ENCODE measurements at places on chromosomes 4 and X.

DNA sequence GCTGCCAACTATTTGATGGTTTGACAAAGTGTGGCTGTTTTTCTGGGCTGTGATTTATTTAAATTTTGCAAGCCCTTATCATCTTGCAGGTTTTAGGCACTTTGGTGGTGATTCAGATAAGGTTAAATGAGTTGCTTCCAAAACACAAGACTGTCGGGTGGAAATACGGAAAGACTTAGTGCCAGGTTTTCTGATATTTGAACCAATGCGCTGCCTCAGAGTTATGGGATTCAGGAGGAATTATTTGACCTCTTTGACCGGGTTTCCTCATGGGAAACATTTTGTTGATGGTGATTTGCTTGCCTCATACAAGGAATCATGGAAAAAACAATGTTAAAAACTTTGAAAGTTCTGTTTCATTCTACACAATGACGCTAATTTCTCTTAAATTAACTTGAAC, 136.1 kb upstream of the MAP9 start:
- H3K27me3 ChIP-seq: peaks cover 7% of the 10 kb centered on the region
- no peak for DNase-seq
- no peaks in the 10 kb centered on the region for H3K36me3 ChIP-seq
- H3K4me1 ChIP-seq: no peaks in the 10 kb centered on the region
- no peak overlapping the region for H3K4me3 ChIP-seq
- no peak overlapping the region for H3K27ac ChIP-seq

GRCh38 chr4:79294064-79294463, 31.8 kb downstream of the NAA11 start:
- no peak for DNase-seq
- H3K27ac ChIP-seq: no peak overlapping the region
- no peak overlapping the region for H3K4me3 ChIP-seq
- no peaks in the 10 kb centered on the region for H3K4me1 ChIP-seq

- no peak for DNase-seq
- peaks cover 44% of the 10 kb centered on the region for H3K4me1 ChIP-seq
- H3K4me3 ChIP-seq: peak overlapping the region; percentile 76
- H3K36me3 ChIP-seq: peaks cover 57% of the 10 kb centered on the region
Measured at GRCh38 chr4:101871962-101872676, 81.6 kb downstream of the BANK1 start.

- no peaks in the 10 kb centered on the region for H3K36me3 ChIP-seq
- H3K4me1 ChIP-seq: no peaks in the 10 kb centered on the region
- H3K27ac ChIP-seq: no peak overlapping the region
- DNase-seq: no peak
Measured at GRCh38 chr4:182758273-182758672, 158.9 kb downstream of the DCTD start.

GRCh38 chrX:130848763-130849162, 54.2 kb downstream of the ENOX2 start:
- DNase-seq: no peak
- no peaks in the 10 kb centered on the region for H3K27me3 ChIP-seq
- H3K27ac ChIP-seq: no peak overlapping the region

GRCh38 chr4:146976145-146976544, 30.5 kb upstream of the TTC29 start:
- H3K4me3 ChIP-seq: no peak overlapping the region
- H3K36me3 ChIP-seq: no peaks in the 10 kb centered on the region
- no peaks in the 10 kb centered on the region for H3K4me1 ChIP-seq
- H3K27me3 ChIP-seq: peaks cover 17% of the 10 kb centered on the region
- no peak for DNase-seq

- H3K27me3 ChIP-seq: no peaks in the 10 kb centered on the region
- H3K27ac ChIP-seq: no peak overlapping the region
- H3K36me3 ChIP-seq: peaks cover 34% of the 10 kb centered on the region
- no peak for DNase-seq
Measured at GRCh38 chrX:153732401-153732800, 7.7 kb downstream of the ABCD1 start.

- H3K4me3 ChIP-seq: no peak overlapping the region
- H3K27ac ChIP-seq: no peak overlapping the region
- H3K27me3 ChIP-seq: no peaks in the 10 kb centered on the region
- H3K4me1 ChIP-seq: no peaks in the 10 kb centered on the region
- no peak for DNase-seq
Measured at GRCh38 chr4:29805916-29806480, 914.2 kb upstream of the PCDH7 start.

- no peaks in the 10 kb centered on the region for H3K36me3 ChIP-seq
- no peak for DNase-seq
- no peaks in the 10 kb centered on the region for H3K4me1 ChIP-seq
- no peak overlapping the region for H3K27ac ChIP-seq
- H3K27me3 ChIP-seq: peaks cover 10% of the 10 kb centered on the region
- H3K4me3 ChIP-seq: no peak overlapping the region
Measured at GRCh38 chr4:81019006-81019405, 11.5 kb upstream of the BMP3 start.

GRCh38 chr4:23113104-23113503, 420.4 kb downstream of the GBA3 start:
- no peak for DNase-seq
- no peaks in the 10 kb centered on the region for H3K27me3 ChIP-seq
- H3K27ac ChIP-seq: no peak overlapping the region
- no peaks in the 10 kb centered on the region for H3K36me3 ChIP-seq
- H3K4me1 ChIP-seq: no peaks in the 10 kb centered on the region

DNA sequence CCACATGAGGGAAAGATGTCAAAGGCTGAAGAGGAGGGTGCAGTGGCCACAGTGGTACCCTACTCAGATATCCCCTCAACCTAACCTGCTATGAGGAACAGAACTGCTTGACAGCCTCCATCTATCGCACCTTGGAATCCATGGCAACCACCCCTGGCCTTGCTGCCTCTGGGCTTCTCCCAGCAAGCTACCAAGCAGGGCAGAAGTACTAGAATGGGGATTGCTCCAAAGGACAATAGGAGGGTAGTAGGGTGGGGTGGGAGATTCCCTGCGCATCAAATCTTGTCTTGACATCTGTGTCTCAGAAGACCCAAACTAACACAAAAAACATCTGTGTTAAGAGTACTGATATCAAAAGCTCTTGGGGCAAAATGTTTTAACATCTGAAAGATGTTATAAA, 118.2 kb downstream of the FBXW7 start:
- H3K4me1 ChIP-seq: peaks cover 18% of the 10 kb centered on the region
- H3K27ac ChIP-seq: no peak overlapping the region
- no peak overlapping the region for H3K4me3 ChIP-seq
- H3K36me3 ChIP-seq: no peaks in the 10 kb centered on the region

GRCh38 chrX:70754169-70754848, 154.2 kb downstream of the TEX11 start:
- H3K27me3 ChIP-seq: peaks cover 24% of the 10 kb centered on the region
- H3K4me3 ChIP-seq: no peak overlapping the region
- no peaks in the 10 kb centered on the region for H3K4me1 ChIP-seq
- H3K27ac ChIP-seq: no peak overlapping the region
- H3K36me3 ChIP-seq: no peaks in the 10 kb centered on the region

GRCh38 chr4:145498430-145498829, 16.8 kb downstream of the SMAD1 start:
- H3K27me3 ChIP-seq: peaks cover 23% of the 10 kb centered on the region
- H3K27ac ChIP-seq: no peak overlapping the region
- no peaks in the 10 kb centered on the region for H3K36me3 ChIP-seq
- H3K4me3 ChIP-seq: no peak overlapping the region

- no peaks in the 10 kb centered on the region for H3K4me1 ChIP-seq
- no peaks in the 10 kb centered on the region for H3K27me3 ChIP-seq
- no peak overlapping the region for H3K4me3 ChIP-seq
- H3K36me3 ChIP-seq: peaks cover 15% of the 10 kb centered on the region
- no peak overlapping the region for H3K27ac ChIP-seq
- peak; percentile 23 for DNase-seq
Measured at GRCh38 chr4:169485791-169486742, 126.3 kb downstream of the NEK1 start.

GRCh38 chrX:31279359-31279758, 207.5 kb upstream of the FTHL17 start:
- no peaks in the 10 kb centered on the region for H3K36me3 ChIP-seq
- H3K4me1 ChIP-seq: no peaks in the 10 kb centered on the region
- H3K4me3 ChIP-seq: no peak overlapping the region
- DNase-seq: no peak
- H3K27me3 ChIP-seq: peaks cover 5% of the 10 kb centered on the region
- no peak overlapping the region for H3K27ac ChIP-seq

DNA sequence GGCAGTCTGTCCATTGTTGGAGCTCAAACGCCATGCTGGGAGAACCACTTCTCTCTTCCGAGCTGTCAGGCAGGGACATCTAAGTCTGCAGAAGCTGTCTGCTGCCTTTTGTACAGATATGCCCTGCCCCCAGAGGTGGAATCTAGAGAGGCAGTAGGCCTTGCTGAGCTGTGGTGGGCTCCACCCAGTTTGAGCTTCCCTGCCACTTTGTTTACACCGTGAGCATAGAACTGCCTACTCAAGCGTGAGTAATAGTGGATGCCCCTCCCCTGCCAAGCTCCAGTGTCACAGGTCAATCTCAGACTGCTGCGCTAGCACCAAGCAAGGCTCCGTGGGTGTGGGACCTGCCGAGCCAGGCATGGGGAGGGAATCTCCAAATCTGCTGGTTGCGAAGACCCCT, 145.7 kb downstream of the VSIG4 start:
- peak overlapping the region; percentile 51 for H3K27ac ChIP-seq
- H3K4me1 ChIP-seq: peaks cover 21% of the 10 kb centered on the region
- no peak overlapping the region for H3K4me3 ChIP-seq

DNA sequence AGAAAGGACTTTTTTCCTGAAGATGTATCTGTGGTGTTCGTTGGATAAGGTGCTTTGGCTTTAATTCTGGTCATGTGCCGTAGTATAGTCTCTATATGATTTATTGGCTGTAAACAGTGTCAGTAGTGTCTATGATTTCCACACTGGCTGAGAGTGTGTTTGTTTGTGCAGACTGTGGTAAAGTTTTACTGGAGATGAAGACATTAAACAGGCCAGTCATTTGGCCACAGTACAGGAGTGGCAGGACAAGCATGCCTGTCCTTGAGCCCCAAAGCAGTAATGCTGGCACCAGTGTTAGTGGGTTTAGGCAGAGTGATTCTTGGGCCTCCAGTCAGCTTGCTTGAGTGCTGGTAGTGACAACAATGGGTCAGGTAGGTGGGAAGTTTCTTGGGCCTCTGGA, 1023.9 kb upstream of the GRID2 start:
- no peak overlapping the region for H3K4me3 ChIP-seq
- H3K27ac ChIP-seq: no peak overlapping the region
- no peak for DNase-seq
- H3K4me1 ChIP-seq: no peaks in the 10 kb centered on the region

- H3K4me3 ChIP-seq: no peak overlapping the region
- no peaks in the 10 kb centered on the region for H3K36me3 ChIP-seq
- no peak for DNase-seq
Measured at GRCh38 chrX:128754130-128754529, 701.9 kb upstream of the ACTRT1 start.

- no peak for DNase-seq
- no peaks in the 10 kb centered on the region for H3K36me3 ChIP-seq
- peaks cover 8% of the 10 kb centered on the region for H3K4me1 ChIP-seq
- H3K27me3 ChIP-seq: peaks cover 12% of the 10 kb centered on the region
Measured at GRCh38 chr4:182819751-182820150, 97.4 kb downstream of the DCTD start.

GRCh38 chr4:32790803-32791202, 2070.6 kb downstream of the PCDH7 start:
- H3K36me3 ChIP-seq: no peaks in the 10 kb centered on the region
- H3K27me3 ChIP-seq: no peaks in the 10 kb centered on the region
- no peak for DNase-seq
- H3K4me1 ChIP-seq: no peaks in the 10 kb centered on the region
- H3K27ac ChIP-seq: no peak overlapping the region
- no peak overlapping the region for H3K4me3 ChIP-seq

DNA sequence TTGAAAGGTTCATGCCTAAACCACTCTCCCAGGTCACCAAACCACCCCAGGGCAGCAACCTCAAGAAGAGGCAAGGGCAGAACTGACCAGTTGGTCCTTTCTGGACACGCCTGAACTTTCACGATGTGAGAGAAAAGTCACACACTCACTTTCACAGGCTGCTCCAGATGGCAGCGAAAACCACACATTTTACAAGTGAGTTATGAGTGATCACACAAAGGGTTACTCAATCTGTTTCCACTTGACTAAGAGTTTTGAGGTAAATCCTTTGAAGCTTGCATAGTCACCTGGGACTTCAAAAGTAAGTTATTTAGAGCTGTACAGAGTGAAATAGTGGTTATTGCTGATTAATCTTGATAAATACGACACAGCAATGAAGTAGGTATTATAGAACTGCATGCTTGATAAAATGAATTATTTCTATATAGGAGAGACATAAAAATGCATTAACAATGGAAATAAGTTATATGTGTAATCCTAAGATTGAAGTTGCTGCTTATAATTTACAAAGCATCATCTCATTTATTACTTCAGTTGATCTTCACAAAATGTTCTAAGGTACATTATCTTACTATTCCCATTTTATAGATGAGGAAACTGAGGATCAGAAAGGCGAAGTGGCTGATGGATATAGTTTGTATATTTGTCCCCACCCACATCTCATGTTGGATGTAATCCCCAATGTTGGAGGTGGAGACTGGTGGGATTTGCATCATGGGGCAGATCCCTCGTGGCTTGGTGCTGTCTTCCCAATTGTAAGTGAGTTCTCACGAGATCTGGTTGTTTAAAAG, 103.0 kb upstream of the KLF3 start:
- no peaks in the 10 kb centered on the region for H3K27me3 ChIP-seq
- H3K27ac ChIP-seq: no peak overlapping the region

- H3K27ac ChIP-seq: no peak overlapping the region
- DNase-seq: no peak
- no peak overlapping the region for H3K4me3 ChIP-seq
- no peaks in the 10 kb centered on the region for H3K36me3 ChIP-seq
Measured at GRCh38 chrX:107445146-107445545, 4.3 kb upstream of the FRMPD3 start.

DNA sequence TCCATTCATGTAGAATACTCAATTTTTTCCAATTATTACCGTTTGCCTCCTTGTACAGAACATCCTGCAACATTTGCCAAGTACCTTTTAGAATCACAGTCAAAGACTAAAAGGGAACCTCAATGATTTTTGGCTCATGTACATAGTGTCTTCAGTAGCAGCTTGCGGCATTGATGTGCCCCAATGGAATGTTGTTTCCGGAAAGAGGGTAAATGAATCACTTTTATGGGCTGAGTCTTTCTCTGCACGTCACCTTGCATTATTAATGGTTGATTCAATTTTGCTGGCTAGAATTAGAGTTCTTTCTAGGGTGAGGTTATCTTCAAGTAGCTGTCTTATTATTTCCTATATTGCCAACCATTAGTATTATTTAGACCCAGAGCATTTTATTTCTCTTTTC, 116.9 kb upstream of the GABRA2 start:
- no peak for DNase-seq
- H3K4me3 ChIP-seq: no peak overlapping the region
- no peaks in the 10 kb centered on the region for H3K27me3 ChIP-seq

DNA sequence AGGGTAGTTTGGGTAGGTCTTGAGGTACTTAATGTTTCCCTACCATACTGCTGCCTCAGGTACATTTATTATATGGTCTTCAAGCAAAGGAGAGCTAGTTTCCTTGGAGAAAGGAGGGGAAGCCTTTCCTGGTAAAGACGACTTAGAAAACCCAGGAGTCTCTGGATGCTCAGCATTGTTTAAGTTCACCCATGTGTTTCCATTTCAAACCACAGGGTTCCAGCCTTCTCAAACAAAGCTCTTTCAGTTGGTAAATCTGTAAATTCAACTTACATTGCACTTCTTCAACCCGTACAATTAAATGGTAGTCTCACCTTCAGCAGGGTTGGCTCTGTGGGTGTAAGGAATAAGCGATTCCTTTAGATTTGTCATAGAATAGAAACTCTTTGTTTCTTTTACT, 111.9 kb upstream of the UNC5C start:
- H3K36me3 ChIP-seq: no peaks in the 10 kb centered on the region
- no peak overlapping the region for H3K27ac ChIP-seq
- H3K27me3 ChIP-seq: no peaks in the 10 kb centered on the region
- no peaks in the 10 kb centered on the region for H3K4me1 ChIP-seq
- H3K4me3 ChIP-seq: no peak overlapping the region
